Endodermal cell (in vitro differentiated cells): ENCODE measurements at places on chromosomes 6 and 20. TPM values are rescaled to one million over a fixed set of nuclear protein-coding genes. Genes with fewer than 3 reads are reported as not detected.

- DNase-seq = no peak
- no peak overlapping the region for H3K27ac ChIP-seq
- no peaks in the 10 kb centered on the region for H3K36me3 ChIP-seq
- no peaks in the 10 kb centered on the region for H3K4me1 ChIP-seq
- H3K4me3 ChIP-seq = no peak overlapping the region
Observed at GRCh38 chr6:5073992-5074391, 11.1 kb upstream of the PPP1R3G start.

DNA sequence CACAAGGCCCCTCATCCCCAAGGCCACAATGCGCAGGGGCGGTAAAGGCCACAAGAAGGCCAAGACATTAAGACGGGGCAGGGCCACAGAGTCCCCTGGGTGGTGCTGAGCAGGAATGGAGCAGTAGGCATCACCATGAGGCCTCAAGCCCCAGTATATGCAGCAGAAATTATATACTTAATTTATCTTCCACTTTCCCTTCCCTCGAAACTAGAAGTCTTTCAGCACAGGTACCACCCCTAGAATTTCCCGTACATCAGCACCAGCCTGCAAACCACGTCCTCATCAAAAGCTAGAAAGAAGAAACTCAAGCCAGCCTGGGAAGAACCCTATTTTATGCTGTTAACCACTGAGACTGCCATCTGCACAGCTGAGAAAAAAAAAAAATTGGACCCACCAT lies 89.4 kb downstream of the PLG start:
- H3K4me3 ChIP-seq = no peak overlapping the region
- H3K4me1 ChIP-seq = peaks cover 3% of the 10 kb centered on the region
- H3K27ac ChIP-seq = no peak overlapping the region
- H3K27me3 ChIP-seq = no peaks in the 10 kb centered on the region
- no peak for DNase-seq

DNA sequence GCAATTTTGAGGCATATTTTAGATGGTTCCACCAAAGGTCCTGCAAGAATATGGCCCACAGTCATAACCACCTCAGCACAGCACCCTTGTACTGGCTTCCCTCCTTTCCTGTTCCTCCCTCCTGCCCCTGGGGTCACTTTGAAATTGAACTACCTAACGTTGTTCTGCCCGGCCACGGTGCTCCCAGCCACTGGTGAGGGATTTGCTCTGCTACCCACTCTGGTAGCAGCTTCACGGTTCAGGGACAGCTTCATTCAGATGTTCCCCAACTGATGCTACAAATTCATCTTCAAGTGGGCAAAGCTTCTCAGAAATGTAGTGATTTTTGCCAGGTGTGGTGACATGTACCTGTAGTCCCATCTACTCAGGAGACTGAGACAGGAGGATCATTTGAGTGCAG lies 7.9 kb upstream of the NELFCD start:
- DNase-seq = no peak
- no peaks in the 10 kb centered on the region for H3K27me3 ChIP-seq
- no peak overlapping the region for H3K4me3 ChIP-seq

GRCh38 chr20:7908905-7909304 lies 31.4 kb downstream of the HAO1 start:
- H3K4me1 ChIP-seq = no peaks in the 10 kb centered on the region
- no peak overlapping the region for H3K27ac ChIP-seq
- H3K4me3 ChIP-seq = no peak overlapping the region
- no peak for DNase-seq

GRCh38 chr20:53320701-53321100 lies 272.9 kb downstream of the ZNF217 start:
- no peaks in the 10 kb centered on the region for H3K4me1 ChIP-seq
- H3K27ac ChIP-seq = no peak overlapping the region
- H3K4me3 ChIP-seq = no peak overlapping the region
- no peak for DNase-seq
- H3K36me3 ChIP-seq = no peaks in the 10 kb centered on the region

GRCh38 chr20:17505636-17506517 lies 25.3 kb downstream of the BFSP1 start:
- H3K4me1 ChIP-seq = no peaks in the 10 kb centered on the region
- no peaks in the 10 kb centered on the region for H3K27me3 ChIP-seq
- no peak overlapping the region for H3K27ac ChIP-seq

DNA sequence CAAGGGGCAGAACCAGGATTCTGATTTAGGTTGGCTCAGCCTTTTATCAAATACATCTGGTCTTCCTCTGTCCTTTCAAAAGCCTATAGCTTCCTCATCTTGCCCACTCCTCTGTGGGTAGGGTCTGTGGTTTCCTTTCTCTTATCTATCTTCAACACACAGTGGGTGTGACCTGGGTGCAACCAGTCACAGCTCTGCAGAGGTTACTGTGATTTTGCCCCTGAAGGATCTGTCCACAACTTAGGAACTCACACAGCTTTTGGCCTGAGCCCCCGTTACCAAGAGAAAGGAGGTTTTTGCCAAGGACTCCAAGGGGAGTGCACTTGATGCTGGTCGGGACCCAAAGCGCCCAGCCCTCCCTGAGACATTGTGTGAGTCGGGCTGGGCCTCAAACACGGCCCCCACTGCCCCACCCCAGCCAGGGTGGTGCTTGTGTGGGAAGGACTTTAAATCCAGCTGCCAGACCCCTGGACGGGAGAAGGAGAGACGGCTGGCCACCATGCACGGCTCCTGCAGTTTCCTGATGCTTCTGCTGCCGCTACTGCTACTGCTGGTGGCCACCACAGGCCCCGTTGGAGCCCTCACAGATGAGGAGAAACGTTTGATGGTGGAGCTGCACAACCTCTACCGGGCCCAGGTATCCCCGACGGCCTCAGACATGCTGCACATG lies at the start of gene PI16:
Gene PI16 (plus strand): TSS at position 477 of the 670 bp plus-strand sequence. CDS start 23 bp downstream, at position 500.
- H3K4me1 ChIP-seq = no peaks in the 10 kb centered on the region
- H3K36me3 ChIP-seq = no peaks in the 10 kb centered on the region
- no peak within 1 kb of the TSS for H3K4me3 ChIP-seq

- no peaks in the 10 kb centered on the region for H3K27me3 ChIP-seq
- H3K27ac ChIP-seq = no peak overlapping the region
- H3K36me3 ChIP-seq = no peaks in the 10 kb centered on the region
- no peak overlapping the region for H3K4me3 ChIP-seq
- DNase-seq = no peak
- no peaks in the 10 kb centered on the region for H3K4me1 ChIP-seq
Observed at GRCh38 chr20:63151554-63152321, 64.2 kb downstream of the YTHDF1 start.

- no peaks in the 10 kb centered on the region for H3K36me3 ChIP-seq
- H3K27ac ChIP-seq = no peak overlapping the region
- H3K27me3 ChIP-seq = no peaks in the 10 kb centered on the region
Observed at GRCh38 chr20:6469695-6470094, 297.8 kb upstream of the BMP2 start.

- H3K27ac ChIP-seq = no peak overlapping the region
- DNase-seq = no peak
- no peak overlapping the region for H3K4me3 ChIP-seq
- H3K27me3 ChIP-seq = no peaks in the 10 kb centered on the region
- no peaks in the 10 kb centered on the region for H3K4me1 ChIP-seq
- H3K36me3 ChIP-seq = no peaks in the 10 kb centered on the region
Observed at GRCh38 chr6:33683576-33684427, 27.7 kb downstream of the UQCC2 start.

GRCh38 chr20:13317439-13317838 lies 96.4 kb downstream of the ISM1 start:
- H3K27me3 ChIP-seq = no peaks in the 10 kb centered on the region
- H3K4me1 ChIP-seq = peaks cover 5% of the 10 kb centered on the region
- no peaks in the 10 kb centered on the region for H3K36me3 ChIP-seq
- no peak overlapping the region for H3K27ac ChIP-seq
- no peak for DNase-seq

GRCh38 chr20:25336561-25337422 lies 53.8 kb downstream of the ABHD12 start:
- H3K4me1 ChIP-seq = peaks cover 4% of the 10 kb centered on the region
- H3K36me3 ChIP-seq = peaks cover 11% of the 10 kb centered on the region
- no peak overlapping the region for H3K4me3 ChIP-seq

- peaks cover 7% of the 10 kb centered on the region for H3K27me3 ChIP-seq
- no peaks in the 10 kb centered on the region for H3K36me3 ChIP-seq
- H3K27ac ChIP-seq = no peak overlapping the region
- no peaks in the 10 kb centered on the region for H3K4me1 ChIP-seq
- no peak overlapping the region for H3K4me3 ChIP-seq
Observed at GRCh38 chr20:46010491-46011391, 2.0 kb downstream of the MMP9 start.

GRCh38 chr6:108732091-108732870 lies 115.9 kb upstream of the ARMC2 start:
- H3K4me3 ChIP-seq = no peak overlapping the region
- no peaks in the 10 kb centered on the region for H3K36me3 ChIP-seq
- H3K27ac ChIP-seq = no peak overlapping the region
- peaks cover 3% of the 10 kb centered on the region for H3K4me1 ChIP-seq
- H3K27me3 ChIP-seq = peaks cover 20% of the 10 kb centered on the region

DNA sequence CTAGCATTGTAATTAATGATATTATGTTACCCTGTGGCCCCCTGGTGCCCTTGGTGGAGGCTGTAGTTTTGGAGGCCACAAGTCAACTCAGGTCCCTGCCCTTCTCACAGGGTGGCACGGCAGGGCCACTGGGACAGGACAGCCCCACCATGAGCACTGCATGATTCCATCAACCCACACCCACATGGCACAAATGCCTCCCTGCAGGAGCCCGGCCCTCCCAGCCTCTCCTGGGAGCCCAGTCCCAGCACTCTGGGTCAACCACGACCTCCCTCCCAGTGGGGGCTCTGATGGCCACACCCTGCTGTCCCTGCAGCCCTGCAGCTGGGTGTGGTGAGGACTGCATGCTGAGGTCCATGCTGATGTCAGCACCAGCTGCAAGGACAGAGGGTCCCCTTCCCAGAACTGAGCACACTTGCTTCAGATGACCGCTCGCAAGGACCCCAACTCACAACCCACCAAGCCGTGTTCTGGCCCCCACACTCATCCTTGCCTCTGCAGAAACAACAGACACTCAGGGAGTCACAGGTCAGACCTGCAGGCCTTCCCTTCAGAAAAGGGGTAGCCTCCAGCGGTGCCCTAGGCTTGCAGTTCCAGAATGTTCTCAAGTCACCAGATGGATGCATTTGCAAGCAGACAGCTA lies 15.7 kb upstream of the CST7 start:
- no peaks in the 10 kb centered on the region for H3K27me3 ChIP-seq

DNA sequence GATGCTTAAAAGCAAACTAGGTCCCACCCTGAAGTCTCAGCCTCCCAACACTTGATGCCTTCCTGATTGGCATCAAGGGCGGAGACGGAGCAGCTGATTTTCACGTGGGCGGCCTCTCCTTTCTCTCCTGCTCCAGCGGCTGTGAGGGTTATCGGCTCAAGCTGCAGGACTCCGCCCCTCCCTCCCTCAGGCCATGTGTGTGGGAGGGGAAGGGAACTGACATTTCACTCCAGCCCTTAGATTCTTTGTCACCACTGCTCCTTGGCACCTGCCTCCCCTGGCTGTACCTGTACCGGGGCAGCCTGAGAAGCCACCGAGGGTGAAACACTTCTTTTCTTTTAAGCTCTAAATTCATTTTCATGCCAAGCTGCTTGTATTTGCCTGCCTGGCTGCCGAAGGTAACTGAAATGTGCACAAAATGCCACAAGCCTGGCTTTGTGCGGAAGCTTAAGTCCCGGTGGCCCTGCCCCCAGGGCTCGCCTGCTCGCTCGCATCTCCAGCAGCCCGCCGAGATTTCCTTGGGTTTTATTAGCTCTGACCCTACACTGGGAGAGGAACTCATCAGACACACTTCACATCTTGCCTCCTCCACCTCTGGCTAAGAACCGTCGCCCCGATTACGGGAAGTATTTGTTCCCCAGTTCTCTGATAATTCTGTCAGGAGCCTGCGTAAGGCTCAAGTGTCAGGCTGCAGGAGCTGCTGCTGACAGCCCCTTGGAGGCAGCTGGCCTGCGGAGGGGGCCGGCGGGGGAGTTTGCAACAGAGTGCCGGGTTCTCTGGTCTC lies 9.6 kb upstream of the CPNE5 start:
- DNase-seq = peak; percentile 90
- H3K27me3 ChIP-seq = peaks cover 9% of the 10 kb centered on the region
- H3K36me3 ChIP-seq = peaks cover 4% of the 10 kb centered on the region
- peaks cover 9% of the 10 kb centered on the region for H3K4me1 ChIP-seq

GRCh38 chr20:47857569-47858464 lies 72.5 kb upstream of the SULF2 start:
- no peaks in the 10 kb centered on the region for H3K36me3 ChIP-seq
- DNase-seq = no peak
- H3K4me1 ChIP-seq = peaks cover 9% of the 10 kb centered on the region
- H3K4me3 ChIP-seq = no peak overlapping the region

GRCh38 chr20:17771206-17772004 lies 71.6 kb downstream of the BANF2 start:
- H3K36me3 ChIP-seq = no peaks in the 10 kb centered on the region
- DNase-seq = no peak
- H3K27ac ChIP-seq = no peak overlapping the region
- no peaks in the 10 kb centered on the region for H3K27me3 ChIP-seq

DNA sequence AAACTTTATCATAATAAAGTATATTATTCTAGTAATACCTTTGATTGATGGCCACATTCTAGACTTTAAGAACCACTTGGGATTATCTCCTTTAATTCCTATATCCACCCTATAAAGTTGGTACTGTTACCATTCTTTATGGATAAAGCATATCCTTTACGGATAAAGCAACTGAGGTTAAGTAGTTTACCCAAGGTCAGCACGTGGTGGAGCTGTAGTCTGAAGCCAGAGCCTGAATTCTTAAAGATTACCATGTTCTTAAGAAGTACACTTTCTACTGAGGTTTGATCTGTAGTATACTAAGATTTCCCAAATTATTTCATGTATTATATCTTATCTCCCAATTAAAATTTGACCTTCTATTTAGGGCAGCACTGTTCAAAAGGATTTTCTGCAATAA lies 3.0 kb upstream of the NCOA7 start:
- H3K36me3 ChIP-seq = no peaks in the 10 kb centered on the region
- no peak overlapping the region for H3K4me3 ChIP-seq
- H3K27me3 ChIP-seq = no peaks in the 10 kb centered on the region
- H3K4me1 ChIP-seq = peaks cover 7% of the 10 kb centered on the region

- H3K4me3 ChIP-seq = no peak overlapping the region
- H3K27me3 ChIP-seq = no peaks in the 10 kb centered on the region
- no peak overlapping the region for H3K27ac ChIP-seq
- no peaks in the 10 kb centered on the region for H3K36me3 ChIP-seq
Observed at GRCh38 chr6:2542858-2543218, 207.9 kb downstream of the MYLK4 start.

CAGE1 gene
- 0.11 and 0.22 TPM in 2 replicates for total RNA-seq

LGSN gene
- not detected in 3 replicates for total RNA-seq

ZNF311 gene
- 2.3 to 8.1 TPM (median 6.5 TPM) in 3 replicates for total RNA-seq

PTK6 gene
- total RNA-seq = 0.21 to 0.38 TPM in 2 of 3 replicates, not detected in the other

PTGIS gene
- 20.9 to 24.3 TPM (median 22.5 TPM) in 3 replicates for total RNA-seq

TMC2 gene
- total RNA-seq = 0.21 to 0.24 TPM in 2 of 3 replicates, not detected in the other

SLC17A2 gene
- not detected in 3 replicates for total RNA-seq

HAO1 gene
- total RNA-seq = not detected in 3 replicates
